T-helper 22 cell (primary cell): ENCODE measurements at places on chromosomes 13 and 19.

GRCh38 chr13:51895906-51896888 lies 34.4 kb downstream of the CCDC70 start:
- DNase-seq: no peak

DNA sequence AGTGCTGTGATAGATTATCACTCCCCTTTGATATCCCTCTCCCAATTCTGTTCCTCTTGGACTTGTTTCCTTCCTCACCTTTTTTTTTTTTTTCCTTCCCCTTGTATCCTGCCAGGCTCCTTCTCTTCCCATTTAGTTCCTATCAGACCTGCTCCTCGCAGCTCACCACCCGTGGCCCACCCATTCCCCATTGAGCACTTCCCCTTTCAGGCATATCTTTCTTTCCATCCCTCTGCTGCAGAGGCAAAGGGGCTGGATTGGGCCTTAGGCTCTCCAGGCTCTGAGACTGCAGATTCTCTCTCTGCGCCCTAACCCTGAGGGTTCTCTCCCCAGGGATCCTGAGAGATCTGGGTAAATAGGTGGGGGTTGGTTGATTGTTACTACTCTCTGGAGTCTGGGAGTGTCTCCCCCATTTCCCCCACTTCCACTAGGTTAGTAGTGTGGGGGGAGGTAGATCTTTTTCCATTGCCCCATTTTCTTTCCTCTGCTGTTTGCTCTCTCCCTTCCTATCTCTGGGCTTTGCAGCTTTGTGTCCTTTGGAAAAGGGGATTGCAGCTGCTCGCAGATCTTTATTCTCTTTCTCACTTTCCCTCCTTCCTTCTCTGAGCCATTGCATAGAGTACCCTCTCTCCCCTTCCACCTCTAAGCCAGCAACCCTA lies 2.3 kb downstream of the ARHGAP35 start:
- DNase-seq: no peak

DNA sequence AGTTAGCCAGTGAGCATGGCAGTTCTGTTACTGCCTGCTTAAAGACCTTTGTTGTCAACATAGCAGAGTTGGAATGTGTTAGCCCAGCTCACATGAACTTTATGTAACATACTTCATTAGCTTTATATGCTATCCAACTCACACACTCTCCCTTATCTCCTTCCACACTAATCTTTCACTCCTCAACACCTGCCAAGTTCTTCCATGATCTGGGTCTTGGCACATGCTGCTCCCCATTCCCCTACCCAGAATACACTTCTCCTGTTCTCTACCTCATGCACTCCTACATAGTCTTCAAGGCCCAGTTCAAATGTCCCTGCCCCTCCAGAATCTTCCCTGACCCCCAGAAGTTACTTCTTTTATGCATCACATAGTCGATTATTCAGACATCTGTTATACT lies 179.3 kb downstream of the KATNAL1 start:
- DNase-seq: no peak

DNA sequence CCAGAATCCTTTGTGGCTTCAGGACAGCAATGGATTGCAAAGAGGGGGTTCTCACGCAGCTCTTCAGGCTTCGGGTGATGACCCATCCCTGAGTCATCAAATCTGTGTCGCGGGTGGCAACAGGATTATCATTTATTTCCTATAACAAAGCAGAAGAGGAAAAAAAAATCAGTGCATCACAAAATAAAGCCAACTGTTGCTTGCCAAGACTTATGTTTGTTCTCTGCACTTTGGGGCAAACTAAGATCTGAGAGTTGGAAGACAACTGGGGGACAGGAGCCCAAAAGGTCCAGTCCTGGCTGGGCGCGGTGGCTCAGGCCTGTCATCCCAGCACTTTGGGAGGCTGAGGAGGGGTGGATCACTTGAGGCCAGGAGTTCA lies 6.4 kb downstream of the GNA15 start:
- DNase-seq: peak; percentile 28

DNA sequence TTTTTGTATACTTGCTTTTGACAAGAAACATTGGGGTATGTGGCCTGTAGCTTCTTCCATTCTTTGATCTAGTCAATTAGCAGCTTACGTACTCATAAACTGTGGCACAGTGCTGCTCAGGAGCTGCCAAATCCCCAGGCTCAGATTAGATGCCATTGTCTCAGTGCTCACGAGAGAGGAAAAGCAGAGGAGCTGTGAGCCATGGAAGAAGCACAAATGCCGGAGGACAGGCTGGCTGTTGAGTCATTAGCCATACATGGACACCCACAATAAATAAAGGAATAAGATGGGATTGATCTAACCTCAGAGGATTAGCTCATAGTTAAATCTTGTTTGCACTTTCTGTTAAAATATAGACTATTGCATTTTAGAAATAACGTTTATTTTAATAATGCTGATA lies 121.7 kb downstream of the POSTN start:
- no peak for DNase-seq

- no peak for DNase-seq
These were observed 46.3 kb downstream of the ZNF724 start for GRCh38 chr19:23203841-23204344.

- DNase-seq: no peak
These were observed 1.4 kb upstream of the GPR183 start for GRCh38 chr13:99308471-99309087.

DNA sequence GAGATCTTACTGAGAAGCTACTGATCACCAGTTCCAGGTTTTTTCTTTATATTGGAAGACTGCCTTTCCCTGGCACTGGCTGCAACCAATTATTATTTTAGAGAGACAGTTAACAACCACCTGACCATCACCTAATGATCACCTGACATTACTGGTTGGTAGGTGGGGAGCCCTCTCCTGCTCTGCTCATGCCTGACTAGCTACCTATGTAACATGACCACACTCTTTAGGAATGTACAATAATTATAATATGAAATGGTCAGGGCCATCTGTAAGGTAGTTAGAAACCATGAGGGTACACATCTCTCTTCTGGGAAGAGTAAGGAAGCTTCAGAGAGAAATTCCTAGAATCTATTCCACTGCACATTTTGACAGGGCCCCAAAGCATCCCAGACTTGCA lies 59.0 kb upstream of the SCEL start:
- no peak for DNase-seq

- DNase-seq: no peak
These were observed 169.3 kb downstream of the LHFPL6 start for GRCh38 chr13:39433651-39434050.
